ENCODE measurements at places on chromosomes 12 and 14.

DNA sequence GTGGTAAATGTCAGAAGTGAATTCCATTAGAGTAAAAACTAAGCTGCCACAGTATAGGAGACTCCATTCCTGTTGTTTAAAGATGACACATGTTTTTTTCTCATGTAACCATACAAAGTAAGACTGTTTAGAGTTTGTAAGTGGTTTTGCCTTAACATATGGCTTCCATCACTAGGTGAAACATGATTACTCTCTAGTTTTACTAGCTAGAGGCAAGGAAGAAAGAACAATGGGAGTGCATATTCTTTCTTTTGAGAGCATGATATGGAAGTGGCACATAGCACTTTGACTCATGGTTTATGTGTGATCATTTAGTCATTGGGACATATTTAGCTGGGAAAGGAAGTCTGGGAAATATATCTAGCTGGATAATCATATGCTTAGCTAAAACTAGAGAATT lies 7.7 kb downstream of the ATF7IP start:
- no peak for DNase-seq

DNA sequence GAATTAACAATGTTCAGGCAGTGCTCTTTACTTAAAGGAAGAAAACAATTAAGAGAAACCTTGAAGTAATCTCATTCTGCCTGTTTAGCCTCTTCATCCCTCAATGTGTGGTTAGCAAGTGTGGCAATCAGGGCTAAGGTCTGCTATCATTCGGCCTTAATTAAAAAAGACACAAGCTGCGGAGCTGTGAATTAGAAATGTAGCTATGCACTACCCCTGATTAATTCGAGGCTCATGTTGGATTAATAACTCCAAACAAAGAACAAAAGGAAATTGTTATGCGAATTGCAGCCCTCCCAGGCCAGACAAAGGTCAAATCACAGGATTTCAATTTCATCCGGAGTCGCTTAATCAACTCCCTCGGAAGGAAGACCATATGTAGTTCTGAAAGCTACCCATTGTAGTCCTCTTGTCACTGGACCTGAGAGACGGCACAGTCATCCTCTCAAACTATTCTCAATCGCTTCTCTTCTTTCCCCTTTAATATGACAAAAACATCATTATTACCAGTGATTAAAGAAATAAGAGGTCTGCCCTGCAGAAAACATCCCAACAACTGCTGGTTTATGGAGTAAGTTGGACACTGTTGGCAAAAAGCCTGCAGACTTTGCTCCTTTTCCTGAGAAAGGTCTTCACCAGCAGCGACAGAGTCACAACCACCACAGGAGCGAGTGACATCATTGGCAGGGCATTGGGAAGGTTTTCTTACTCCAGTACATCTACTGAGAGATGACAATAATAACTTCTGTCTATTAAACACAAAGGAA lies 71.1 kb upstream of the SOX5 start:
- no peak for DNase-seq

DNA sequence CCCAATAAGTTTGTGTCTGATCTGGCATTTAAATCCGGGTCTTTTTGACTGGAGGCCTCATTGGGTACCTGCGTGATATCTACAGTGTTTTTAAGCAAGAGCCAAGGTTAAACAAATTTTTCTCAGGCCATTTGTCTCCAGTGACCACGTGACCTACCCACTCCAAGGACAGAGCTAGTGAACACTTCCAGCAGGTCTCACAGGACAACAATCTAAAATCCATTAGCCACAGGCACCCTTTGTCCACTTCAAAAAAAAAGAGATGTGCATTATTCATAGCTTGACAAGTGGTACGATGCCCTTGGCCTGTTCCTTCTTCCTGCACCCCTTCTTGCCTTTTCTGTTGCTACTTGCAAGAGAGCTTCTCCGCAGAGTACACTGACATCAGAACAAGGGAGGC lies 109.6 kb upstream of the GSC start:
- DNase-seq, result no peak

DNA sequence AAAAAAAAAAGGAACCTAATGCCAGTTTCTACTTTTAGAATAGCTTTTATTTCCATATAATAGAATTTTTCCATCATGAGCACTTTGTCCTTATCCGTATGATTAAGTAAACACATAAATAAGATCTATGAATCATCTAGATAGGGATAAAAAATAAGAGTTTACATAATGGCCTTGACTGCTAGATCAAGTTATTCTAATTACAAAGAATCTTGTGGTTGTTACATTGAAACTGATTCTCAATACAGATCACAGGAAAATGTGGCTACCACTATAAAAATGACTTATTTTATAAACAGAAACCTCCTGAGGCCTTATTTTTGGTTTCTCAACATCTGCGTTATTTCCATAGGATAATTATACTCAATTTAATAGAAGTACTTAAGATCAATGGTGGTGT lies 34.4 kb upstream of the NDUFA12 start:
- DNase-seq, result no peak

- no peak for DNase-seq
Observed at GRCh38 chr14:82689948-82690347, 1156.3 kb upstream of the SEL1L start.

DNA sequence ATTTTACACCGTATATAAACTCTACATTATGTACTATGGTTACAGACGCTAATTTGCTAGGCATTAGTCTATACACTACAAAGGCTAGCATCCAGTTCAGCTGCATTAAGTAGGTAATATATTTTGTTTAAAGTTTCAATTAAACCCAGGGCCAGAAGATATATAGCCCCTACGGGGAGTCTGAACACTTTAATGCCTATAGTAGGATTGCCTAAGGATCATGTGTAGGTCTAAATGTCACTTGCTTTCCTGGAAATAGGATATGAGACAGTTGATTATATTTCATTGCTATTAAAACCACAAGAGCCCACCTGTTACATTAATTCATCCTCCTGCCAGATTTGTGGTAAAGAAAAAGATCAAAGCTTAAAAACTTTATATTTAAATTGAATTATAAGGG lies 286.9 kb downstream of the TMTC2 start:
- DNase-seq, result no peak

Data from putamen (tissue), 1 donor.